ENCODE measurements at places on chromosomes 6 and 20.

DNA sequence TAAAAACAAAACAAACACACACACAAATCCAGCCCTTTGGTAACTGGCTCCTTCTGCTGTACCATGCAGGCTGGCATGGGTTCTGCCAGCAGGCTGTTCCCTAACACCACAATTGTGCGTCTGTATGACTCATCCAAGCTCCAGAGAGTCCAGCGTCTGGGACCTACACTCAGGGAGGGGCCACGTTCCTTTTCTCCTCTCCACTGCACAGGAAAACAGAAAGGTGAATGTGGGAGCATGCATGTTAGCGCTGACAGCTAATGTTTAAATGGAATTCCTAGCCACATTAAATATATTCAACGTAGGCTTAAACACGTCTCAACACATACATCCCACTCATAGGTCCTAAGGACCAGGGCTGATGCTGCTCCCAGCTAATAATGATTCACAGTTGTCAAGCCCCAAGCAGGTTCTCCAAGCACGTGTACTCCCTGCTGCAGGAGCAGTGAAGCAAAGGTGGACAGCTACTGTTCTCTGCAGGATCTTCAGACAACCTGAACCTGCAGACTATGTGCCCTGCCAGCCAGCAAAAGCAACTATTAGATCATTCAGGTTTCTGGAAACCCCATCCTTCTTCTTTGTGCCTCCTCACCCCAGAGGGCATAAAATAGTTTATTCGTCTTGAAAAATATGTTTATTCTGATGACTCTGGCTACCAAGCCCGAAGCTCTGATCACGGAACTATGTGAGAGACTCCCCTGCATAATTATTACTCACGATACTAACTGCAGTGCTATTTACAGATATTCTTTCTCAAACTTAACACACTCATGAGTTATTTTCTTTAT lies 20.9 kb downstream of the MAP1LC3A start:
- no peak for DNase-seq

- DNase-seq: no peak
These were observed 80.8 kb downstream of the PTPRK start for GRCh38 chr6:128439627-128440026.

DNA sequence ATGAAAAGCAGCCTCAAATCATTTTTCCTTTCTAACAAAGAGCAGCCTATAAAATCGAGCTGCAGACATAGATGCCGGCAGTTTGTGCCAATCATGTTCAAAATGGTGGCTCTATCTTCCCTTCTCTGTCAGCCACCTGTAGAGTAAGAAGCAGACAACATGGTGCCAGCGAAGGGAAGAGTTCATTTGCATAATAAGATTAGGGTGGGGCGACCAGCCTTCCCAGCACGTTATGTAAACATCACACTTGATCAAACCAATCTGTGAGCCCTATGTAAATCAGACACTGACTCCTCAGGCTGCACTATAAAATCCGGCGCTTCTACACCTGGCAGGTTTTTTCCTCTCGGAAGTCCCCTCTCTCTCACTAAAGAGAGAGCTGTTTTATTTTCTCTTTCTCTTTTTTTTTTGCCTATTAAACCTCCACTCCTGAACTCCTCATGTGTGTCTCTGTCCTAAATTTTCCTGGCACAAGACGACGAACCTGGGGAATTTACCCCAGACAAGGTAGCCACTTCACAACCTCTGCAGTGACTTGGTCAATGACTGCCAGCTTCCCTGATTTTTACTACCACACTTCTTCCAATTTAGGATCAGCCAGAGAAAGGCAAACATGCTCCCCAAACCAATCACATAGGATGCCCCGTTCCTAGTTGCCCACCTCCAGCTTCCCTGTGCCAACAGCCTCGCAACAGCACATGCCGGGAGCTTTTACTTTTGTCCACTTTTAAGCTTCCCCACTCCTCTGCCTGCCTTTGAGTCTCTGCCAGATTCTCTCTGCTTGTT lies 12.9 kb downstream of the TPMT start:
- DNase-seq: no peak

GRCh38 chr6:144033816-144034735 lies 26.0 kb upstream of the PLAGL1 start:
- DNase-seq: no peak

- DNase-seq: no peak
These were observed 54.7 kb downstream of the OR2B6 start for GRCh38 chr6:28011722-28012121.

DNA sequence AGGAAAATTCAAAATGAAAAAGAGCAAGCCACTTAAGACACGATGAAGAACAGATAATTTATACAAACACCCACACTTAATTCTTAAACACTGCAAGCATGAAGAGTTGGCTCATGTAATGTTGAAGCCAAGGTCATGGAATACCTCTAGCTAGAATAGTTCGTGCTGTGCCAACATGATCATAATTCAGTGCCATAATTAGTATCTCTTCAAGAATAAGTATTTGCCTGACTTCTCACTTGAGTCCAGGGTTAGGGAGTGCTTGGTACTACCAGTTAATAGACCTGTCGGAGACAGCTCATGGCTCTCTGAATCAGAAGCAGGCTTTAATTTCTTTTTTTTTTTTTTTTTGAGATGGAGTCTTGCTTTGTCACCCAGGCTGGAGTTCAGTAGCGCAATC lies 206.3 kb downstream of the UNC5CL start:
- DNase-seq: no peak

DNA sequence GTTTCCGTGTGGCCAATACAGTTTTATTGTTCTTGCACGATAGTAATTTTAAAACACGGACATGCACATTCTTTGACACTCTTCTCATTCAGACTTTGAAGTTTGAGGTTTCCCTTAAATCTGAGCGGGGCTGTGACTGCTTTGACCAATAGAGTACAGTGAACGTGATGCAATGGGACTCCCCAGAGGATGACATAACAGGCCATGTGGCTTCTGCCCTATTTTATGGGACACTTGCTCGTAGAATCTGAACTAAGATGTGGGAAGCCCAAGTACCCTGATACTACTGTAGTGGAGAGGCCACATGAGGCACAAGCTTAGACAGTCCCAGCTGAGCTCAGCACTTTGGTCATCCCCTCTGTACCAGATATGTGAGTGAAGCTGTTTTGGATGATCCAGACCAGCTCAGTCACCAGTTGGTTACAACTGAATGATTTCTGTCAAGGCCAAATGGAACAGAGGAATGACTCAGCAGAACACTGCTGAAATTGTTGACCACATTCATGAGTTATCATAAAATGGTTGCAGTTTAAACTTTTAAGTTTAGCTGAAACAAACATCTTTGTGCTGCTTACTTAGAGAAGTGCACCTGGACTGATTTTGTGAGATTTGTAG lies 279.4 kb downstream of the RFPL4B start:
- DNase-seq: no peak

GRCh38 chr6:39669207-39669972 lies 55.8 kb downstream of the KIF6 start:
- no peak for DNase-seq

- no peak for DNase-seq
These were observed 57.6 kb downstream of the FAM184A start for GRCh38 chr6:119020597-119021561.

DNA sequence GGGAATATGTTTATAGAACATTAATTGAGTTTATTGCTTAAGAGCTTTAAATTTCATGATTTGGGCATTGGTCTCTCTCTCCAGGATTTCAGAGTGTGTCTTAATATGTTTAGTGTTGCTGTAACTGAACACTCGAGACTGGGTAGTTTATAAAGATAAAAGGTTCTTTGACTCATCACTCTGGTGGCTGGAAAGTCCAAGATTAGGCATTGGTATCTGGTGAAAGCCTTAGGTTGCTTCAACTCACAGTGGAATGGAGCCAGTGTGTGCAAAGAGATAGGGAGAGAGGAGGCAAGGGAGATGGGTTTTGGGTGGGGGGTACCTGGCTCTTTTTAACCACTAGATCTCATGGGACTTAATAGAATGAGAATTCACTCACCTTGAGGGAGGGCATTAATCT lies 35.6 kb upstream of the DTNBP1 start:
- no peak for DNase-seq

GRCh38 chr6:125537090-125537489 lies 212.3 kb upstream of the HEY2 start:
- no peak for DNase-seq
